RWPE1 (cell line): ENCODE measurements at places on chromosomes 6 and 20.
A peak's percentile ranks its signal among the peaks of the same experiment; 100 is the strongest.

DNA sequence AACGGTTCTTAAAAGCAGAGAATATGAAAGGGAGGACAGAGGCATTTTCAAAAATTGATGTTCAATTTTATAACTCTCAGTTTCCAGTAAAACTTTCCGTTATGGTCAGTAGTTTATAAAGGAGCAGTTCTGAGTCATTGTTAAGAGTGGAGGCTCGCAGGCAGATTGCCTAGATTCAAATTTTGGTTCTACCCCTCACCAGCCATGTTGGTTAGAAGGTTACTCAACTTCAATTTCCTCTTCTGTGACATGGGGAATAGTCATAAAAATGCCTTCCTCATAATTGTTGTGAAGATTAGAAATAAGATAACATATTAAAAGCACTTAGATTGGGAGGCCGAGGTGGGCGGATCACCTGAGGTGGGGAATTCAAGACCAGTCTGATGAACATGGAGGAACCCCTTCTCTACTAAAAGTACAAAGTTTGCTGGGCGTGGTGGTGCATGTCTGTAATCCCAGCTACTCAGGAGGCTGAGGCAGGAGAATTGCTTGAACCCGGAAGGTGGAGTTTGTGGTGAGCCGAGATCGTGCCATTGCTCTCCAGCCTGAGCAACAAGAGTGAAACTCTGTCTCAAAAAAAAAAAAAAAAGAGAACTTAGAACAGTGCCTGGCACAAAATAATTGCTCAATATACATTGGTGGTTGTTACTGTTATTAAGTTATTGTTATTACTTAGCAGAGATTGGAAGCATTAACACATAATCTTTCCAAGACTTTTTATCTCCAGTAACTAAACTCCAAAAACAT is 348.9 kb downstream of the NRN1 start:
- no peak for DNase-seq

- DNase-seq, result no peak
These were observed 305.0 kb upstream of the KCNQ5 start for GRCh38 chr6:72316675-72317380.

DNA sequence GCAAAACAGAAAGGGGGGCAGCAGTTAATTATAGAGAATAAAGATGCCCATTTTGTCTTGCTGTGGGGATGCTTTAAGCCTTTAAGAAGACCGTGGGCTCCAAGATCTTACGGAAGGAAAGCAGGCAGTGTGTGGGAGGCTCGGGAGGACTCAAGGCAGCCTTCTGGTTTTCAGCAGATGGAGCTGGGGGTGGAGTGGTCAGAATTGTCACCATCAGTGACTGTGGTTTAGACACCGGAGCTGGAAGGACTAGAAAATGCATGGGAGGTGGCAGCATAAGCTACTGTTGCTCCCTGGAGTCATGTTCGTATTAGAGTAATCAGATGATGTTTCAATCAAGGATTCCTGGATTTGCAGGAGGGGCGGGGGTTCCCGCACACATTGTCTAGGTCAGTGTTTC is 3.7 kb downstream of the PHACTR1 start:
- no peak for DNase-seq

DNA sequence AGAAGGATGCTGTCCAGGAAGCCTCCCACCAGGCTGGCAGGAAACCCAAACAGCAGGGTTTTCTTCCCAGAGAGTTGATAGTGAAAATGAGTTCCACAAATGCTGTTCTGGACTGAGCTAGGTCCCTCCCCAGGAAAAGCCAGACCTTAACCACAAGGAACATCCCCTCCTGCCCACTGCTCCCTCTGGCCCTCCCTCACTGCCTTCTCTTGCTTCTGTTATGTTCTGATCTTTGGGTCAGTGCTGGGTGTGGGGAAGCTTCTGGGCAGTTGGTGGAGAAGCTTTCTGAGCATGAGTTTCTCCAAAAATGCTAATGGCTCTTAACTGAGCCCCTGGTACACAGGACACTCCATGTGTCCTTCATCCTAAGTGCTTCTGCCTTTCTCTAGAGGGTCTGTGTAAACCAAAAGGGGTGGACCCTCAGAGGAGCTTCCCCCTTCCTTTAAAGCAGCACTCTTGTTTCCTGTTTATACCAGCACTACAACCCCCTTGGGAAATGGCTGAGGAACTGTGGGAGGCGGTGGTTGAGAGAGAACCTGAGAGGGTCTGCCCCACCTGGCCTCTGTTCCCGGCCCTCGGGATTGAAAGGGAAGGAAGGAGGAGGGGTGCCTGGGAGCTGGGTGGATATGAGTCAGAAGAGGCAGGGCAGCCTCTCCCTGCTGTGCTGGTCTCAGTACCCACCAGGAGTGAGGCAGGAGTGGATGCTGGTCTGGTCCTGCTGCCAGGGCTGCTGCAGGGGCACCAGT is 42.0 kb downstream of the CDS2 start:
- peak; percentile 74 for DNase-seq

GRCh38 chr20:43472671-43473380 is 15.1 kb downstream of the SRSF6 start:
- no peak for DNase-seq

- DNase-seq, result no peak
These were observed 239.6 kb upstream of the DEFB112 start for GRCh38 chr6:50289366-50289765.

- DNase-seq, result peak; percentile 65
These were observed 140.1 kb upstream of the SNX9 start for GRCh38 chr6:157682856-157683481.

- no peak for DNase-seq
These were observed 30.2 kb downstream of the PKIB start for GRCh38 chr6:122640366-122640765.

GRCh38 chr6:5999688-6000608 is 6.8 kb downstream of the NRN1 start:
- no peak for DNase-seq

DNA sequence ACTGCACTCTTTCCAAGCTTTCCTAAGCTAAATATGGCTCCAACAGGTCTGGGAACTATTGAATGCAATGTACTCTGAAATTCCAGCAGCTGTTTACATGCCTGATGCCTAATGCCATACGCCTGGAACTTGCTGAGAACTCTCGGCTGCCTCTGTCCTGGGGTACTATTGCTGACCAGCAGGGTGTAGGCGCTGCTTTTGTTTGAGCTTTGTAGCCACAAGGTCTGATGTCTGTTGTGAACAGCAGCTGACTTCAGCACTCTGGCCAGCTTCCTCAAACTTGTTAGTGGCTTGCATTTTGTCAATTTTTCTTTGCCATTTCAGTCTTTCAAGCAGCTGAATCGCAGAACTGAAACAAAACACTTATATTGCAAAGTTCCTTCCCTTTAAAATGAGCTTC is 26.7 kb downstream of the SAYSD1 start:
- no peak for DNase-seq

GRCh38 chr6:141211845-141212244 is 920.9 kb upstream of the GJE1 start:
- DNase-seq, result no peak

DNA sequence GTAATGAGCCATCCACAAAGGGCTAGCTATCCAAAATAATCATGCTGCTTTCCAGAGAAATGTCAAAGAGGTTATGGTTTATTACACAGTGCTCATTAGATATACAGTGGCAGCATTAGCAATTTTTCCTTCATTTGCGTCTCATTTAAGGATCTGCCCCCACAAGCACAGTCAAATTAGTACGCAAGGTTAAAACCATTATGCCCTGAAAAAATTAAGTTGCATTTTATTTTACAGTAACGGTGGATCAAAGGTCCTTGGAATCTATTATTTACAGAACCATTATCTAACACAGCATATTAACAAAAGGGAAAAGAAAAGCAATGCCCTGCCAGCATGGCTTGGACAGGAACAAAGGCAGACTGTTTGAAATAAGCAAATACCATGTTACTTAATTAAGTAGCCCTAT is 144.8 kb downstream of the PDSS2 start:
- DNase-seq, result no peak

DNA sequence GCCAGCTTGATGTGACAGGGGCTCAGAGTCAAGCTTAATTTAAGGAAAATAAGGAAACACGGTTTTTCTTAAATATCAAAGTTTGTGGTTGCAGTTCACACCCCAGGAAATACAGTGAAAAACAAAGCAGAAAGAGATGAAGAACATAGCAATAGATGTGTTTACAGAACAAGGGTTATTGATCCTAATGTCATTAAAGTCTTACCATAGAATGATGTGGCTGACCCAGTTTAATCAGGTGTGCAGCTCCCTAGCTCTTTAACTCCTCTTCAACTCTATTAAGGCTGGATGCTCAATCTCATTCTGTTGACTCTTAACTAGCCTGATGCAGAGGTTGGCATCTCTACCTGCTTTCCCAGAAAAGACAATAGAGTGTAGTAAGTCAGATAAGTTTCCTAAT is 7.5 kb upstream of the GTF3C6 start:
- DNase-seq, result no peak

DNA sequence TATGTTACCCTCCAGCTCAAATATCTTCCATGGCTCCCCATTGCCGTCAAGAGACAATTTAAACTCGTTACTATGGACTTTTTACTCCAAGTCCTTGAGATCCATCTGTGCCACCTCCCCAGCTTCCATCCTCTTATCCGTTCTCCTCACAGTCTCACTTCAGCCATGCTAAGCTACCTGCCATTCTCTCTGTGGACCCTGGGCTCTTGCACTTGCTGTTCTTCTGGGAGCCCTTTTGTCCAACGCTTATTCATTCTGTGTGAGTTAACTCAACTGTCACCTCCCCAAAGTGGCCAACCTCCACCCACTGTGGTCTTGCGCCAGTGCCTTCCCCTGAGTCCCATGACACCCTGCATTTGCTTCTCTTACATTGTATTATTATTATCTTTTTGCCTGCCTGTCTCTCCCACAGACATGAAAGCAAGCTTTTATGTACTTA is 132.4 kb downstream of the BCAS1 start:
- DNase-seq, result no peak

DNA sequence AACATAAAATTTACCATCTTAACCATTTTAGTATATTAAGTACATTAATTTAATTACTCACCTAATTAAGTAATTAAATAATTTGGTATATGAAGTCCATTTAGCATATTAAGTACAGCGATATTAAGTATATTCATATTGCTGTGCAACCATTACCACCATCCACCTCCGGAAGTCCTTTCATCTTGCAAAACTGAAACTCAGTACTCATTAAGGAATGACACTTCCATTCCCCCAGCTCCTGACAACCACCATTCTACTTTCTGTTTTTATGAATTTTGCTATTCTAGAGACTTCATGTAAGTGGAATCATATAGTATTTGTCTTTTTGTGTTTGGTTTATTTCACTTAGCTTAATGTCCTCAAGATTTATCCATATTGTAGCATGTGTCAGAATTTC is 61.1 kb upstream of the GTSF1L start:
- DNase-seq, result no peak

GRCh38 chr20:23331450-23332350 is 18.9 kb upstream of the NXT1 start:
- no peak for DNase-seq

DNA sequence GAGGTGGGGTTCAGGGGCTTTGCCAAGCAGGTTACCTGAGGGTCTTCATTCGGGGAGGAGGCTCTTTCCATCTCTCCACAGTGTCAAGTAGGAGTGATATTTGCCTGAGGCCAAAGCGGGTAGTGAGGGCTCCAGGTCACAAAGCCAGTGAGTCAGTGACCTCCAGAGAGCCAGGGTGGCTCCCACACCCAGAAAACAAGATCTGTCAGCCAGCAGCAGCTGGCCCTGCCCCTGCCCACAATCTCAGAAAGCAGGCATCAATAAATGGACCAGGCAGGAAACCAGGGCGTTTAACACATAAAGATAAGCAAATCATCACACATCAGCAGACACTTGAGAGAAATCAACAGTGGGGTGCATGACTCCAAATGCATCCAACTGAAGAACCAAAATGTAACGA is 250.8 kb downstream of the CDH26 start:
- no peak for DNase-seq

DNA sequence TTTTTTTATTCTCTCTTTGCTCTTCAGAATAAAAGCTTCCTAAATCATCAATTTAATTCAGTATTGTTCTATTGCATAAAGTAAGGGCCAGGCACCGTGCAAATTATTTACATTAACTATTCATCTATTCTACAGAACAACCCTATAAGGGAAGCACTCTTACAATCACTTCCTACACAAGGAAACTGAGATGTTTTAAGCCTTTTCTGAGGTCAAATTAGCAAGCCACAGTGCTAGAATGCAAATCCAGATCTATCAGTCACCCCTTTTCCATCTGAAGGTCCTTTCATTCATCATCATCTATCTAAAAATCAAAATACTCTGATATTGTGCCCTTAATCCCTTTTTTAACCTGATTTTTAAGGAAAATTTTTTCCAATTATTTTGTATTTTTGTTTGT is 31.2 kb downstream of the FRK start:
- DNase-seq, result no peak

DNA sequence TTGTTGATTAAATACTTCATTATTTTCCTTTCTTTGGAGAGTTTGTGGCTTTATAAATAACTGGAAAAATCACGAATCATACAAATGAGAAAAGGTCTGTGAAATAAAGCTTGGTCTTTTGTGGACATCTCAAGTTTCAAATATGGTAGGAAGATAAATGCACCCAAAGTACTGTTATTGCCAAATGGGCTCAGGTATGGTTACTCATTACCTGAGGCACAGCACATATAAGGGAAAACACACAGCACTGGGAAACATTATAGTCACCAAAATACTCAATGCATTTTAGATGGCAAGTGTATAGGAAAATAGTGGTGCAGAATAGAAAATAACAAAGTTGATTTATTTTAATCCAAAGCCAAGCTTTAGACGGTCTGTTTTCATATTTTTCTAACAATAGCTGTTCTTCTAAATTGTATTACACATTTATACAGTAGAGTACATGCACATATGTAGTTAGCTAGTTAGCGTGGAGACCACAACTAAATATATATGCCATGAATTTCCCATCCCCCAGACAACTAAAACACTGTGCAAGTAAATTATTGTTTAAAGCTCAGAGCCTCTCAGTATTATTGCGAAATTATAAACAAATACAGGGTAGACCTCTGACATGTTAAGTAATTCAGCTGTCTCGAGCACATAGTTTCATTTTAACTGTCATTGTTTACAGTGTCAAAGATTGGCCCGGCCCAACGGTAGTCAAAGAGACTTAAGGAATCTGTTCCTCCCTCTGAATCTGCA is 336.0 kb downstream of the SYNE1 start:
- no peak for DNase-seq

- no peak for DNase-seq
These were observed 851 bp downstream of the SNX5 start for GRCh38 chr20:17967521-17968365.

DNA sequence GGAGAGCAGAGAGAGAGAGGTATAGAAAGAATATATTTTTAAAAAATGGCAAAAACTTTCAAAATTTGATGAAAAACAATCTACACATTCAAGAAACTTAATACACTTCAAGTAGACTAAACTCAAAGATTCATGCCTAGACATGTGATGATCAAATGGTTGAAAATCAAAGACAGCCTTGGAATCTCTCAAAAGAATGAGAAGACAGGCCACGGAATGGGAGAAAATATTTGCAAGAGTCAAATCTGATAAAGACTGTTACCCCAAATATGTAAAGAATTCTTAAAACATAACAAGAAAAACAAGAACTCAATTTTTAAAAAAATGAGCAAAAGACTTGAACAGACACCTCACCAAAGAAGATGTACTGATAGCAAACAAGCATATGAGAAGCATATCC is 49.7 kb downstream of the THEMIS start:
- no peak for DNase-seq
